Stimulated activated CD8-positive, alpha-beta memory T cell treated with anti-CD3 and anti-CD28 coated beads, Interleukin-7, amount 100 ng/mL, for 1 hour (primary cell): ENCODE measurements at places on chromosomes 12 and 14.

GRCh38 chr12:57131896-57132744 lies 3.8 kb downstream of the LRP1 start:
- DNase-seq: no peak

DNA sequence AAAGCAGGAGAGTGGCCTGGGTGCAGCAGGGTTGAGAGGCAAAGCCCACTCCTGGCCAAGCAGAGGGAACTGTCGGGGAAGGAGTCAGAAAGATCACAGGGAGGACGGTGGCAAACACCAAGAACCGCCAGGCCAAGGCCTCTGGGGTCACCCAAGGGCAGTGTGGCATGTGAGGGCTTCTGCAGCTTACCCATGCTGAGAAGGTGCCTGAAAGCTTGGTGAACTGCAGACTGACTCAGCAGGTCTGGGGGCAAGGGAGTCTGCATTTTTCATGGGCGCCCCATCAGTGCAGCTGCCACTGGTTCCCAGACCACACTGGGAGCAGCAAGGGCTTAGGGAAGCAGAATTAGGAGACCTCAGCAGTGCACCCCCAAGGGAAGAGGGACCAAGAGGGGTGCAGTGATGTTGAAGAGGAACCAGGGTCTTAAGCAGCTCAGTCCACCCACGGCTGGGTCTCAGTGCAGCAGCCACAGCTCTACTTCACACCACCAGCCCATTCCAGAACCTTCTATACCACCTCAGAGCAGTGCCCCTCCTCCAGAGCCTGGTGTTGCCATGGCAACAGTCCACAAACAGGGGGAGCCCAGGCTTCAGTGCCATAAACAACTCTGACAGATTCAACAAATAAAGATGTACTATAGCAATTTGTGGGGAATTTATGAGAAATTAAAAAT lies 59.4 kb downstream of the ITPK1 start:
- DNase-seq: no peak

DNA sequence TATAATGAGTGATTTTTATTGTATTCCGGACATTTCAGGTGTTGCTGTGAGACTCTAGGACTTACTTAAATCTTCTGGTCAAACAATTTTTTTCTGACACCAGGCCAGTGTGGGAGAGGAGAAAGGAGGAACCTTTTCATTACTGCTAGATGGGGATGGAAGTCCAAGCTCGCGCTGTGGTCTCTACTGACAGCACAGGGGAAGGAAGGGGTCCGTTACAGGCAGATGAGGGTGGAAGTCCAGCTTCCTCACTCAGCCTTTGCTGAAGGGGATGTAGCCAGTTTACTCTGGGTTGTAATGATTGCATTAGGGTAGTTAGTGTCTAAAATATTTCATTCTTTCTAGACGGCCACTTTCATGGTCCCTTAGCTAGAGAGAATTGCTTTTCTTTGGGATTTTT lies 26.3 kb upstream of the ST8SIA1 start:
- no peak for DNase-seq

DNA sequence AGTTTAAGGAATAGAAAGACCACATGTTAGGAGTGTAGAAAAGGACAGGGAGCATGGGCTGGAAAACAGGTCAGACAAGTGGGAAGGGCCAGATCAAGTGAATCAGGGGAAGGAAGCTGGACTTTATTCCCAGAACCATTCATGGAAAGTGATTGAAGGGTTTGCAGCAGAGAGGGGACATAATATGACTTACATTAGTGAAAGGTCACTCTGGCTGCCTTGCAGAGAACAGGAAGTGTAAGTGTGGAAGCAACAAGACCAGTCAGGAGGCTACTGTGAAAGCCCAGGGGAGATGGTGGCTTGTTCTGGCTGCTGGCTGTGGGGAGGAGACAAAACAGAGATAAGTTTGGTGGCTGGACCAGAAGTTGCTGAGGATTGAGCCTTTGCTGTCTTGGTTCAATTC lies 69.1 kb downstream of the VCPKMT start:
- DNase-seq: no peak

DNA sequence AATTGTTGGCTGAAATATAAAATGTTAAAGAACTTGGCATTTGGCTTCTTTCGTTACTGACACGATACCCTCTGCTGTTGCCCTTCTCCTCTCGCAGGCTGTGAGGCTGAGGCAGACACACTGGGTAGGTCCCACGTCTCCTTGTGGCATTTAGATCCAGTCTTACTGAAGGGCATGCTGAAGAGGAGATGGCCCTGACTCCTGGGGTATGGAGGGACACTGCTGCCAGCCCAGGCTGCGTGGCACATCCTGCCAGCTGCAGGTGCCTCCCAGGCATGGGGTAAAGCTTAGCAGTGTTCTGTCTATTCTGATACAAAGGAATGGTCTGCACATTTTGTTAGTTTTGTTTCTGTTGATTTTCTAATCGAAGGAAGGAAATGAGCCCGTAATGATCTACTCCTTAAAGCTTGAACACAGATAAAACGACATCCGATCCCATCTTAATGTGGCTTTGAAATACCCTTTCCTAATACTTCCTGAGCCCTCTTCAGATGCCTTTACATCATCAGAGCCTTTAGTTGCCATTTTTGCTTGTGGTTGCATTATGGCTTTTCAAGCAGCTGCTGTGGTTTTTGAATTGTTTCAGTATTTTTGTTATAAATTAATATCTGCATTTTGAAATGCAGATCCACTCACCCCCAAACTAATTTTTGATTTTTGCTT lies 61.1 kb downstream of the WDR20 start:
- no peak for DNase-seq

- DNase-seq: no peak
Observed at GRCh38 chr12:13211191-13211858, 14.8 kb downstream of the EMP1 start.

- DNase-seq: no peak
Observed at GRCh38 chr12:92259291-92259690, 113.6 kb upstream of the BTG1 start.

DNA sequence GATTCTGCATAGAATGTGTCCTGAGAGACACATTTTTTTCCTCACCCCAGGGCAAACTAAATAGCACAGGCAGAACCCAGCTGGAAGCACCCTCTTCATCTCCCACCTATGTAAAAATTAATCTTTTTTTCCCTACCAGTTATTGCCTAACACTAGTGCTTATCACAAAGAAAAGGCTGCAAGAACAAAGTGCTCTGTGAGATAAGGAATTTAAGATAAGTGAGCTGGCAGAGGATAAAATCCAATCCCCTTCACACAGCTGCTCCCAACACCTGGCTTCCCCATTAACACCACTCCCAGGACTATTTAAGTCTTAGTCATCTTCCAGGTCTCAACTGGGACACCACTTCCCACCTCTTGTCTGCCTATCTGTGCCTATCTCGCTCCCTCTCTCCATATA lies 75.2 kb downstream of the TTC9 start:
- DNase-seq: no peak

GRCh38 chr14:35766700-35767082 lies 42.4 kb downstream of the RALGAPA1 start:
- DNase-seq: no peak

DNA sequence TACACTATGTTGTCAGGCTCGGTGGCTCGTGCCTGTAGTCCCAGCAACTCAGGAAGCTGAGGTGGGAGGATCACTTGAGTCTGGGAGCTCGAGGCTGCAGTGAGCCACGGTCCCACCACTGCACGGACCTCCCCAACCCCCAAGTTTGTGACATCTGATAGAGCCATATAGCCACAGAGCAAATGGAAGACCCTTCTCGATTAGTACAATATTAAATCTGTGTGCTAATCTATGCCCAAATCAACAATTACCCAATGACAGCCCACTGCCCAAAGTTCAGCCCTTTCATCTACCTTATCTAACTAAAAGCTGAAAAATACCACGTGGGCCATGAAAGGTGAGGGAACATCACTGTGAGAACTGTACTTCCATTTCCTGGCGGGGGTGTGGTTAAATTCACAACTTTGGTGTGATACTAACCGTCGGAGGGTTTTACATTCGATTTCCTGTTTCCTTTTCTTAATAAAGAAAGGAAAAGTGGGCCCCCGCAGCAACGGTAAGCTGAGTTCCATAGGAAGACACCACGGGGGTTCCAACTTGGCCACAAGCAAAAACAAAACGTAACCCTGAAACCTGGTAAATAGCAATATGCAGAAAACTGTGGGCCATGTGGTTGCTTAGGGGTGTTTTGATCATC lies 31.2 kb upstream of the FOS start:
- peak; percentile 27 for DNase-seq

DNA sequence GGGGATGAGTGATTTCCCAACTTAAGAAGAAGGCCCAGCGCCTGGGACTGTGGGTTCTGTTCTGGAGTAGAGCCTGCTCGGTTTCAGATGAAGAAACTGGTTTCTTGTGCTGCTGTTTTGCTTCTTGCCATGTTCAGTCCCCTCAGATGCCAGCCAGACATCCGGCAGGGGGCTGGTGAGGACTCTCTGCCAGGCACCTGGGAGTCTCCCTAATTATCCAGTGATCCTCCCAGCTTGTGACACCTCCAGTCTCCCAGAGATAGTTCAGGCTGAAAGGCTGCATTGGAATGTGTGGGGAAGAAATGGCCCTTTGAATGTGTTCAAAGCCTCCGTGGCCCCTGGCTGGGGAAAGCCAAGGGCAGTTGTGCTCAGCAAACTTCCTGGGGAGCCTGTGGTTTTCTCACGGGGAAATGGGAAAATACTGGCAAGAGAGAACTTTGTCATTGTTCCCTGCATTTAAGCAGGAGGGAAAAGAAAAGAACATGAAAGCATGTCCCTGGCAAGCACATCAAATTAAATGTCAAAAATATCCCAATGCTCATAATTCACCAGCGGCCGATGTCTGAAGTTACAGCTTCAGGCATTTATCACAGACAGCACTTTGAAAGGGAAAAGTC lies 8.5 kb upstream of the SERPINA12 start:
- DNase-seq: no peak

GRCh38 chr14:52042371-52043289 lies 26.2 kb downstream of the NID2 start:
- DNase-seq: no peak
